CD4-positive, alpha-beta T cell treated with Interleukin-15 for 4 hours (primary cell): ENCODE measurements at places on chromosomes 3 and 15.

GRCh38 chr3:45765266-45765851, 31.0 kb downstream of the SLC6A20 start:
- DNase-seq, result no peak

DNA sequence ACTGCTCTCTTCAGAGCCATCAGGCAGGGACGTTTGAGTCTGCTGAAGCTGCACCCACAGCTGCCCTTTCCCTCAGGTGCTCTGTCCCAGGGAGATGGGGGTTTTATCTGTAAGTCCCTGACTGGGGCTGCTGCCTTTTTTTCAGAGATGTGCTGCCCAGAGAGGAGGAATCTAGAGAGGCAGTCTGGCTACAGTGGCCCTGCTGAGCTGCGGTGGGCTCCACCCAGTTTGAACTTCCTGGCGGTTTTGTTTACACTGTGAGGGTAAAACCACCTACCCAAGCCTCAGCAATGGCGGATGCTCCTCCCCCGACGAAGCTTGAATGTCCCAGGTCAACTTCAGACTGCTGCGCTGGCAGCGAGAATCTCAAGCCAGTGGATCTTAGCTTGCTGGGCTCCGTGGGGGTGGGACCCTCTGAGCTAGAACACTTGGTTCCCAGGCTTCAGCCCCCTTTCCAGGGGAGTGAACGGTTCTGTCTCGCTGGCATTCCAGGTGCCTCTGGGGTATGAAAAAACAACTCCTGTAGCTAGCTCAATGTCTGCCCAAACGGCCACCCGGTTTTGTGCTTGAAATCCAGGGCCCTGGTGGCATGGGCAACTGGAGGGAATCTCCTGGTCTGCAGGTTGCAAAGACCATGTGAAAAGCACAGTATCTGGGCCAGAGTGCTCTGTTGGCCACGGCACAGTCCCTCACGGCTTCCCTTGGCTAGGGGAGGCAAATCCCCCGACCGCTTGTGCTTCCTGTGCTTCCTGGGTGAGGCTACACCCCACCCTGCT, 21.1 kb upstream of the ST6GAL1 start:
- peak; percentile 83 for DNase-seq

DNA sequence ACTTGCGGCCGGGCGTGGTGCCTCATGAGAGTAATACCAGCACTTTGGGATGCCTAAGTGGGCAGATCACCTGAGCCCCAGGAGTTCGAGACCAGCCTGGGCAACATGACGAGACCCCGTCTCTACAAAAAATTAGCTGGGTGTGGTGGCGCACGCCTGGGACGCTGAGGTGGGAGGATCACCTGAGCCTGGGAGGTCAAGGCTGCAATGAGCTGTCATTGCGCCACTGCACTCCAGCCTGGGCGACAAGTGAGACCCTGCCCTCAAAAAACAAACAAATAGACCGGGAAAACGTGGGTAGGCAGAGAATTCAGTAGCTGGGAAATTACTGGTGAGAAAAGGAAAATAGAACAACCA, 667 bp downstream of the UMPS start:
- DNase-seq, result no peak

GRCh38 chr15:84098604-84099003, 137.0 kb upstream of the GOLGA6L4 start:
- no peak for DNase-seq

DNA sequence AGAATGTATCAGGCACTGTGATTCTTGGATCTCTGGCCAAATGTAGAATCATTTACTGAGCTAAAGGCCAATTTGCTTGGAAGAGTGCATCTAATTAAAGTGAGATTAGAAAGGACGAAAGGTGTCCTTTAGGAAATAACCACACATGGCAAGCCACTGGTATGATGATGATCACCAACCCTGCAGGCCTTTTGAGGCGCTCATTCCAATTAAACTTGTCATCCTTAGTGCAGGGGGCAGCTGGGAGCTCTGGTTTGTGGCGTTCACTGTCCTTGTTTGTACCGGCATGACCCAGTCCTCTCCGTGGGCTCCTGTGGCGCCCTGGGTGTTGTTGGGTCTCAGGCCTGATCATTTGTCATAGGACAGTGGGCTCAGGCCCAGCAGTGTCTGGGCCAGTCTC, 11.0 kb downstream of the LIMD1 start:
- DNase-seq, result no peak

- no peak for DNase-seq
Measured at GRCh38 chr3:45320986-45321385, 67.4 kb upstream of the LARS2 start.

GRCh38 chr3:141979050-141979671, 102.7 kb downstream of the ATP1B3 start:
- DNase-seq, result no peak

- no peak for DNase-seq
Measured at GRCh38 chr3:60839246-60839645, 412.0 kb downstream of the FHIT start.

DNA sequence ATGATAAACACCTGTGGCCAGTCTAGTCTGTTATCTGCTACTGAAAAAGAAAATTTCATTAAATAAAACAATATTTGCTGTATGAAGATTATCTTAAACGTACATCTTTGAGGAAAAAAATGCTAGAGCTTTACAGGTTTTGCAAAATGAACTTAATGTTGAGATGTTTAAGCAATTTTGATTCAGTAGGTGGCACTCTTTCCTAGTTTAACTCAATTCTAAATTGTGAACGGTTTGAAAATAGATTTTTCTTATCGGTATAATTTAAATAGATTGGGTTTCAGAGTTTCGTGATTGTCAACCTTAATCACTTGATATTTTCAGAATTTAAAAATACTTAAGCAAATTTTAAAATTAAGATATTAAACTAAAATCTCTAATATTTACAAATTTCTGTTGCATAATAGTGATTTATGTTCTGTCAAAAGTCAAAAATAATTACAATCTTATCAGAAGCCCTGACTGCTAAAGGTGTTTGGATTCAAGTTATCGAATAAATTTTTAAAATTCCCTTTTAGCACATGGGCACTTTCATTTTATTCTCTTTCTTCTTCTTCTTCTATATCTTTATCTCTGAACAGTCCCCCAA, 7.0 kb upstream of the RNF111 start:
- DNase-seq, result peak; percentile 56

DNA sequence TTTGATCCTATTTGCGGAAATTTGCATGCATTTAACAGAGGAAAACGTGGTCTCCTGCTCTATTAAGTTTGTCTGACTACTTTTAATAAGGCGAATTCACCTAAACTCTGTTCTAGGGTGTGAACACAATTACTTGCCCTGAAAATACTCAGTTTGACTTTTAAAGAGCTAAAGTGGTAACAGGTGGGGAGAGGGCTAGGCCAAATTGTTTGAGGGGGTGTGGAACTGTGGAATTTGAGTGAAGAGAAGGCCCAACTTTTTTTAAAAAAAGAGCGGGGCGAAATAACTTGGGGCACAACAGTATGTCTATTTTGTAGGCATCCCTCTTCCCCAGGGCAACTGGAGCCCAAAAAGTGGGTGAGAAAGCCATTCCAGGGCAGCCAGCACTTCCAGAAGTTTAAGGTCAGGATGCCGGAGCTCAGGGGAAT, 580 bp upstream of the FXR1 start:
- no peak for DNase-seq

- DNase-seq, result no peak
Measured at GRCh38 chr3:10674578-10674977, 141.4 kb upstream of the SLC6A11 start.

DNA sequence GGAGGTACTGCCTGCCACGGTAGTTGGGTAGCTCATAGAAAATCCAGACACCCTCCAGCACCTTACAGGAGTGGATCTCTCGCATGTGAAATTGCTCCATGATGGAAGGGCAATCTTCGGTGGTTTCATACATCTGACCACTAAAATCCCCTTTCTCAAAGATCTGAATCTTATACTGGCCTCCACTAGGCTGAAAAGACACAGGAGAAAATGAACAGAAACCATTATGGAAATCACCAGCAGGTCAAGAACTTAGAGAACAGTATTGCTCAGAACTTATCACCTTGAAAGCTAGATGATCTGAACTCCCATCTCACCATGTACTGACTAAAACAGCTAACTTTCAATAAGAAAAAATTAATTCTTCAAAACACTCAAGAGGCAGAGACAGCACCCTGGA, 5.4 kb downstream of the CRYGS start:
- DNase-seq, result no peak

DNA sequence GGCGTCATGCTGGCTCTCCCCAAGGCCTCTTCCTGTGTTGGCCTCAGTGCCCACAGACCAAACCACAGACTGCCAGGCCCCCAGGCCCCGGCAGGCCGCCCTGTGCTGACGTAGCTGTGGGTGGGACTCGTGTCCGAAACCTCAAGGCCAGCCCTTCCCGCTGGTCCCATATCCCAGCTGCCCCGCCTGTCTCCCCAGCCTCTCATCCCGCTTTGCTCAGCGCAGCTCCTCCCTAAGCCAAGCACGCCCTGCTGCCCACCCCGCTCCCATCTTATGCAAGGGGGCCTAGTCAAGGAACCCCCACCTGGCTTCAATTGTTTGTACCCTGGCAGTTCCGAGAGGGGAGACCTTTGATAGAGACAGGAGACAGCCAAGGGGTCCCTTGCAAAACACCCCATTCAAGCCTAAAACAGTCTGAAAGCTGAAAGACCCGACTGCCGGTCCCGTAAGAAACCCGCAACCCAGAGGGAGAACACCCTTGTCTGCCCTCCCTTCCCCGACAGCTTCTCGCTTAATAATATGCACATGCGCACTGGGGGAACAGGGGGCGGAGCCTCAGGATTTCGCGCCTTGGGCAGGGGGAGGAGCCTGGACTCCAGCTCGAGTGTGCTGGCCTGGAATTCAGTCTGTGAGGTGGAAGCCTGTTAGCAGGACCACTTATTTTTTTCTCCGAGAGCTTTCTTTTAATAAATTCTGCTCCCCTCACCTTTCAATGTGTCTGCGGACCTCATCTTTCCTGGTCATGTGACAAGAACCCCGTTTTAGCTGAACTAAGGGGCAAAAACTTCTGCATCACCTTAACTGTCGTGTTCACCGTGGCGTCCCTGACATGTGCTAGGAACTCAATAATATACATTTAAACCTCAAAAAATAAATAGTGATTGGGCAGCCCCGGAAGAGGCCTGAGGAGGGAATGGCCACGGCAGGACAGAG, 17.2 kb downstream of the TNFAIP8L3 start:
- DNase-seq, result peak; percentile 35

DNA sequence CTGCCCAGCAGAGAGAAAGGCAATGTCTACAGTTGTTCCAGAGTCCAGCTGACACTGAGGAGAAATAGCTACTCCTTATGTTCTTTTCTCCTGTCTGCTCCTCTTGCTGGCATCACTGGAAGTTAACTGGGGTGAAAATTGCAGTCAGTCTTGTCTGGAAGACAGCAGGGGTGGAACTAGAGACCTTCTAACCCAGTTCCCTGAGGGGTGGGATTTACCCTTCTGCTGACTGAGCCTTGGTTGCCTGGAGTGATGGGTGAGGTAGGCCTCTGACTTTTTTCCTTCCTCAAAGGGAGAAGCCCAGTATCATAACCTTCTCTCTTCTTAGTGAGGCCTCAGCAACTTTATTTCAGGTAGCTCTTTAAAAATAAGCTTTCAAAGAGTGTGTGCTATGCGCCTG, 16.2 kb downstream of the ZNF609 start:
- no peak for DNase-seq

DNA sequence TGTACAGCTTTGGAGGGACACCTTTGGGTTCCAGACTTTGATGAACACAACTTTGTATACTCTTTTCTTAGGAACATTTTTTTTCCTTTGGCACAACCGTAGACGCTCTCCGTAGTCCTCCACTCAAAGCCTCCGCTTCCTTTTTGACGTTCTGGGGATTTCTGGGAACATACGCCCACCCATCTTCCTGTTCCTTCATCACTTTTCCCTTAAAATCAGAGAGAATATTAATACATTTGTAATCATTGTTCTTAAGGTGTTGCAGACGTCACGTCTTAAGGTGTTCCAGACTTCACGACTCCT, 405 bp upstream of the SPG21 start:
- no peak for DNase-seq

GRCh38 chr15:41895491-41895890, 1.6 kb upstream of the SPTBN5 start:
- no peak for DNase-seq

DNA sequence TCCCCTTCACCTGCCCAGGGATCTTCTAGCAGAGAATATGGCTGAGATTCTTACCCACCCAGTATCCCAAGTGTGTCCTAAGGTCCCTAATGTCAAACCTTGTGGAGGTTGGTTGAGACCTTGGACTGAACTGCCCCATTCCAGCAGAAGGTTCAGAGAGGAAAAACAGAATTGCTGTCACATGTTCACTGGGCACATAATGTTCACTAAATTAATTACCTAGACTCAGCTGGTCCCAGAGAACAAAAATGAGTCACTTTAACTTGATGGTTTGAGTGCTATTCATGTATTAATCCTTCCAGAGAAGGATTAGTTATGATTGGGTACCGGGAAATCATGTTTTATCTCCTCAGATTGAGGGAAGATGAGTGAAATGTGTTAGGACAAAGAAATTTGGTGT, 171.3 kb upstream of the GADL1 start:
- DNase-seq, result no peak

GRCh38 chr3:106379251-106379750, 510.5 kb upstream of the CBLB start:
- DNase-seq, result no peak

- no peak for DNase-seq
Measured at GRCh38 chr3:188948281-188948996, 223.3 kb upstream of the TPRG1 start.

- DNase-seq, result no peak
Measured at GRCh38 chr3:23288286-23288685, 85.2 kb downstream of the UBE2E2 start.

- no peak for DNase-seq
Measured at GRCh38 chr3:186368176-186368575, 6.1 kb upstream of the DGKG start.

GRCh38 chr3:38957296-38957695, 94.4 kb downstream of the SCN11A start:
- DNase-seq, result no peak

DNA sequence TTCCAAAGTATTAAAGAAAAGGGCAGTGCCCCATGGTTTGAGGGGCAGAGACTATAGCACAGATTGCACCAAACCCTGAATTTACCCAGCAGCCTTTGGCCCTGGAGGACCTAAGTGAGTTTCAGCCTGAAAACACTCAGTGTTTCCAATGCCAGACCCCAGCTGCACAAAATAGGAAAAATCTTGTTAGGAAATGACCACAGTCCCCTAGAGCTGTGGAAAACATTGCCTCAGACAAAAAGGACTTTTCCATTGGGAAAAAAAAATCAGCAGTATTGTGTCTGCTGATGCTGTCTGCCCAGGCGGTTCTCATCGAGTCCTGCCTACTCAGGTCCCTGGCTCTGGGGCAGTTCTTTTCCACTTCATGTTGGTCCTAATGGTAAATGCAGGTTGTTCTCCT, 121.7 kb upstream of the DLG1 start:
- no peak for DNase-seq

DNA sequence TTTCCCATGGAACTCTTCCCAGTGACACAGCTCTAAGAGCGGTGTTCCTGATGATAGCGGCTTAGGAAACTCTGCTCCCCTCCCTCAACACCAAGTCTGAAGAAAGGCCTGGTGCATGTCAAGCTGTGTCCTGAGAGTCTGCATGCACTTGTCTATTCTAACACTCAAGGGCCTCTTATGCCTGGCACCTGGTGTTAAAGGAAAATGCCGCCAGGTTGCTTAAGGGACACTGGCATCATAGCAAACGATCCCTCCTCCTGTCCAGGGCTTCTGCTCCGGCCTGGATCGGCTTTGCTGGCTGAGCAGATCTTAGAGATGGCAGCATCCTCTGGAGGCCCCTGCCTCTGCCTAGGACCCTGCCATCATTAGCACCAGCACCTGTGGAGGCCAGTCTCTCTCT, 121.7 kb downstream of the MEGF11 start:
- DNase-seq, result no peak

- DNase-seq, result no peak
Measured at GRCh38 chr3:42705962-42706585, 3.5 kb upstream of the HHATL start.
